Uterine smooth muscle cell (primary cell): ENCODE measurements at places on chromosomes 5 and 9. TPM values are rescaled to one million over a fixed set of nuclear protein-coding genes. Genes with fewer than 3 reads are reported as not detected.

The TXNDC8 gene
- total RNA-seq = not detected in 2 replicates

The ESM1 gene
- 84.6 and 212 TPM in 2 replicates for total RNA-seq

The TMEFF1 gene
- total RNA-seq = 1.5 and 2.5 TPM in 2 replicates

The HRH2 gene
- total RNA-seq = not detected in 2 replicates

The CDO1 gene
- total RNA-seq = 3.4 and 9.5 TPM in 2 replicates

The CSF2 gene
- 0.12 and 0.89 TPM in 2 replicates for total RNA-seq

The GGTA1 gene
- under 0.01 TPM in 1 of 2 replicates, not detected in the other for total RNA-seq

The ACOT12 gene
- total RNA-seq = 0.37 and 0.89 TPM in 2 replicates

The SLC6A3 gene
- not detected in 2 replicates for total RNA-seq

The RETREG1 gene
- total RNA-seq = 4.3 and 6.6 TPM in 2 replicates

The MELK gene
- total RNA-seq = 17.2 and 64.6 TPM in 2 replicates

The ACER2 gene
- total RNA-seq = 1.8 and 2.1 TPM in 2 replicates

The DOLPP1 gene
- total RNA-seq = 9.7 and 14.1 TPM in 2 replicates

The BAAT gene
- total RNA-seq = under 0.01 TPM in 2 replicates

The SLC6A18 gene
- not detected in 2 replicates for total RNA-seq

The SOWAHA gene
- total RNA-seq = under 0.01 TPM in 1 of 2 replicates, not detected in the other

The SLC1A1 gene
- 15.7 and 21.1 TPM in 2 replicates for total RNA-seq
